Bladder microvascular endothelial cell (primary cell): ENCODE measurements at places on chromosomes 11 and 22. TPM values are rescaled to one million over a fixed set of nuclear protein-coding genes. Genes with fewer than 3 reads are reported as not detected.

CRYAB gene
- 0.81 and 1.0 TPM in 2 replicates for total RNA-seq

USP2 gene
- total RNA-seq: 0.06 TPM in 1 of 2 replicates, not detected in the other

RAB38 gene
- total RNA-seq: 1.9 and 2.1 TPM in 2 replicates

MS4A7 gene
- total RNA-seq: not detected in 2 replicates

ZDHHC13 gene
- total RNA-seq: 27.0 and 40.5 TPM in 2 replicates

TRPC6 gene
- 0.65 and 106 TPM in 2 replicates for total RNA-seq

VPREB1 gene
- total RNA-seq: not detected in 2 replicates

SNAP29 gene
- 4.2 and 4.8 TPM in 2 replicates for total RNA-seq

GLYATL1 gene
- not detected in 2 replicates for total RNA-seq

KRTAP5-8 gene
- total RNA-seq: not detected in 2 replicates

RIMBP3B gene
- 0.19 TPM in 1 of 2 replicates, not detected in the other for total RNA-seq

MAJIN gene
- total RNA-seq: not detected in 2 replicates

SEPTIN3 gene
- under 0.01 and 0.06 TPM in 2 replicates for total RNA-seq

PNPLA3 gene
- total RNA-seq: 0.49 and 1.7 TPM in 2 replicates

C11orf97 gene
- total RNA-seq: not detected in 2 replicates

C11orf42 gene
- not detected in 2 replicates for total RNA-seq

ART1 gene
- not detected in 2 replicates for total RNA-seq

CCDC15 gene
- total RNA-seq: 1.3 and 3.8 TPM in 2 replicates

KCNJ5 gene
- total RNA-seq: 0.16 TPM in 1 of 2 replicates, not detected in the other

DCPS gene
- total RNA-seq: 6.4 and 7.6 TPM in 2 replicates

BET1L gene
- total RNA-seq: 8.6 and 18.3 TPM in 2 replicates

TMEM191C gene
- total RNA-seq: 0.63 and 1.9 TPM in 2 replicates

HOATZ gene
- not detected in 2 replicates for total RNA-seq

PKP3 gene
- total RNA-seq: 0.06 and 0.16 TPM in 2 replicates
